ENCODE measurements at places on chromosomes 3 and 15. TPM values are rescaled to one million over a fixed set of nuclear protein-coding genes. Genes with fewer than 3 reads are reported as not detected.

ZNF80 gene
- total RNA-seq = not detected

TMEM212 gene
- not detected for total RNA-seq

A4GNT gene
- not detected for total RNA-seq

OSTN gene
- under 0.01 TPM for total RNA-seq

RASGRF1 gene
- total RNA-seq = 0.28 TPM

CD96 gene
- 5.6 TPM for total RNA-seq

GOLGA6L2 gene
- not detected for total RNA-seq

ADGRG7 gene
- total RNA-seq = not detected

MESP1 gene
- 8.1 TPM for total RNA-seq

RPS17 gene
- 1,278 TPM for total RNA-seq

SCAPER gene
- 15.7 TPM for total RNA-seq

IL17RB gene
- total RNA-seq = 2.6 TPM

ZNF662 gene
- 9.6 TPM for total RNA-seq

GOLGA8J gene
- not detected for total RNA-seq

MEGF11 gene
- 0.69 TPM for total RNA-seq

TMCO5A gene
- not detected for total RNA-seq

OR5K2 gene
- total RNA-seq = not detected

TMEM40 gene
- 1.3 TPM for total RNA-seq

ARNT2 gene
- total RNA-seq = 2.0 TPM

PROS1 gene
- 21.9 TPM for total RNA-seq

NR2E3 gene
- 0.34 TPM for total RNA-seq

CSPG5 gene
- total RNA-seq = 0.69 TPM

GPR87 gene
- not detected for total RNA-seq

SKOR1 gene
- 0.53 TPM for total RNA-seq

ANKUB1 gene
- total RNA-seq = not detected

MCTP2 gene
- 12.6 TPM for total RNA-seq

TAGLN3 gene
- 22.4 TPM for total RNA-seq

ZPLD1 gene
- not detected for total RNA-seq

ARRDC4 gene
- total RNA-seq = 38.7 TPM

ROBO1 gene
- 38.8 TPM for total RNA-seq

DPPA2 gene
- not detected for total RNA-seq

FAM219B gene
- 53.7 TPM for total RNA-seq

TLE3 gene
- 73.3 TPM for total RNA-seq

NEO1 gene
- 27.8 TPM for total RNA-seq

PP2D1 gene
- not detected for total RNA-seq

AGBL1 gene
- 0.07 TPM for total RNA-seq

ITPKA gene
- 24.4 TPM for total RNA-seq

SCN11A gene
- 0.18 TPM for total RNA-seq

LRRC49 gene
- total RNA-seq = 6.7 TPM

GPR149 gene
- not detected for total RNA-seq

GOLGA8R gene
- total RNA-seq = 4.3 TPM

SMCO1 gene
- total RNA-seq = not detected

ASB14 gene
- not detected for total RNA-seq

LSAMP gene
- total RNA-seq = 26.4 TPM

PARP15 gene
- 0.28 TPM for total RNA-seq

EPHA3 gene
- total RNA-seq = 0.47 TPM

CCR8 gene
- not detected for total RNA-seq

ITIH1 gene
- total RNA-seq = 1.3 TPM

VIPR1 gene
- total RNA-seq = 2.3 TPM

RTP4 gene
- total RNA-seq = 6.7 TPM
